Caudate nucleus (tissue), 63 donors: ENCODE measurements at places on chromosomes 1 and 21.

- no peak for DNase-seq
Observed at GRCh38 chr1:169590932-169591331, 4.7 kb upstream of the F5 start.

- no peak for DNase-seq
Observed at GRCh38 chr1:160567858-160568682, 11.2 kb downstream of the CD84 start.

GRCh38 chr1:59703918-59704378 is 110.8 kb upstream of the HOOK1 start:
- no peak for DNase-seq

GRCh38 chr1:25184001-25184762 is 48.1 kb downstream of the SYF2 start:
- no peak for DNase-seq

DNA sequence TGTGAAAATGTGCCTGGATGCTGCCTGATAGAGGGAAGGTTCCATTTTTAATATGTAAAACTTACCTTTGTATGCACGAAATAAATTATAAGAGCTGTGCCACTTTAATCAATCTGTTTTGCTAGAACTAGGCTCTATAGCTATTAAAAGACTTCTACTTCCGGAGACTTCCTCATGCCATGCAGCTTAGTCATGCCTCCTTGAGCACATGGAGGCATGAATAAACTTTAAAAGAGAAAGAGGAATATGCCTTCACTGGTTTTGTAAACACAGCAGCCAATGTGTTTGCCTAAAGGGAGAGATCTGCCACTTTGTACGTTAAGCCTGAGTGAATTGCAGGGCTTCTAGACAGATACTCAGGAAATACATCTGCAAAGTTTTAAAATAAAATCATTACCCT is 604.6 kb downstream of the LRRIQ3 start:
- DNase-seq = no peak

GRCh38 chr1:226054519-226055327 is 7.8 kb upstream of the H3-3A start:
- DNase-seq = no peak

- no peak for DNase-seq
Observed at GRCh38 chr1:10304295-10304694, 93.9 kb downstream of the KIF1B start.

GRCh38 chr1:184743062-184743756 is 11.4 kb downstream of the EDEM3 start:
- DNase-seq = no peak
